ENCODE measurements at places on chromosomes 12 and 14.

GRCh38 chr12:46370380-46370734 lies 2.2 kb downstream of the SLC38A2 start:
- no peak for DNase-seq

GRCh38 chr12:88471331-88472045 lies 108.8 kb downstream of the KITLG start:
- DNase-seq, result peak; percentile 78

GRCh38 chr14:62691647-62692489 lies 353.4 kb downstream of the KCNH5 start:
- peak; percentile 38 for DNase-seq

DNA sequence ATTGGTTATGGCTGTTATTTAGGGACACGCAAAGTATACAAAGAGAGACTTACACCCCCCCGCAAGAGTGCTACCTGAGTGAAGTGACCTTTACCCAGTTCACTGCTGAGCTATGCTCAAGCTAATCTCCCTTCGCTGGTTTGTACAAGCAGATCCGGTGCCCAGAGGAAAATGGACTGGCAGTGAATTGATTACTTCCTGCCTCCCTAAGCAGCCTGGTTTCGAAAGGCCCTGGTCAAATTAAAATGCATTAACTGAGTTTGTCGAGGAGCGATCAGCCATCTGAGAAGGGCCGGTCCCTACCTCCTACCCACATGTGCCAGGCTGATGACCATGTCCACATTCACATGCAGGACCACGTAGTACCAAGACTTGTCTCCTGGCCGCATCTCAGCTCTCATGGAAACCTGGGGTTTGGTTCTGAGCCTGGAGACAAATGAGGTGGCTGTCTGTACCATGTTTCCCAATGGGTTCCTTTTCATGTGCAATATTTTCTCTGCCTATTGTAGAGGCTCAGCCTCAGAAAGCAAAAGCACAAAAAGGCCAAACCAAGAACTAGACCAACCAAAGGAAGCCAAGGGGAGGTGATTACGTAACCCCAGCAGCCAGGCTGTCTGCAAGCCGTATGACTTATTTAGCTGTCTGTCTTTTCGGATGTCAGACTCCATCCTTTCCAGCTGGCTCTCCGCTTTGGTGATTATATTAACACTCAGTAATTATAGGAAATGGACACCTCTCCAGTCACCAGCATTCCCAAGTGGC lies 284.7 kb upstream of the PWP1 start:
- DNase-seq, result peak; percentile 56

- no peak for DNase-seq
Measured at GRCh38 chr12:71947645-71948105, 9.0 kb downstream of the TPH2 start.

DNA sequence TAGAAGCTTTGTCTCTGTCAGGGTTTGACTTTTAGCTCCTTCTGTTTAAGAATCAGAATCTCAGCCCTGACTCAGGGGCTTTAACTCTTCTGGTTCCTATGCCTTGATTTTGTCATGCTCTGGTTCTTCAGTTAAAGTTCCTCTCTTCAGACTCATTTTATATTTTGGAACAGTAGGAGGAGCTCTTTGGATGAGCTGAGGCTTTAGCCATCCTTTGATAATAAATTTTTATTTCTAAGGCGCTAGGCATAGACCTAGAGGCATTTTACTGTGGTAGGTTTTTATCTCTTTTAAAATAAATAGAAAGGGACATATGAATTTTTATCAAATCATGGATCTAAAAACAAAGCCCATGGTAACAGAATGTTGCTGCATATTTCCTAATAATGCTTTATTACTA lies 51.7 kb downstream of the ATP23 start:
- DNase-seq, result no peak

- DNase-seq, result peak; percentile 97
Measured at GRCh38 chr12:2284321-2284813, 231.6 kb downstream of the CACNA1C start.

All from fibroblast of skin of scalp (primary cell).